Ascending aorta (tissue), 2 donors: ENCODE measurements at places on chromosomes 7 and 10.

GRCh38 chr7:112556633-112557032, 75.8 kb downstream of the LSMEM1 start:
- DNase-seq: no peak

DNA sequence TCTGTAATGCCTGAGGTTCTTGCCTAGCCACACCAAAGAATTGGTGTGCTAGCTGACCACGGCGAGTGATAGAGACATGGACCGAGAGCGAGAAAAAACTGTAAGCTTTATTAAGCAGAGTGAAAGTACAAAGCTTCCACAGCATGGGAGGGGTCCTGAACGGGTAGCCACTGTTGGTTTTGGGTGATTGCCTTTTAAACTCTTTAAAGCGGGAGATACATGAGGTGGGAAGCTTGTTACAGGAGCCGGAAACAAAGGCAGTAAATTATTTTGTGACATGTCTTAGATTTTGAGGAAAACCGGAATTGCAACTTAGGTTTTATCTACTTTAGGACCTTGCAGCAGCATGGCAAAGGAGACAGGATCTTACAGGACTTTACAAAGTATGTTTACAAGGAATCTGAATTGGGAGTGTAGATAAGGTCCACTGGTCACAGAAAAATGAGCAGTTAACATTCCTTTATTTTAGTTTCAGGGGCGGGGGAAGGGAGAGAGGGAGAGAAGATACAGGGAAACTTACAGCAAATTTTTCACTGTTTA, 252.7 kb upstream of the MBL2 start:
- DNase-seq: no peak

DNA sequence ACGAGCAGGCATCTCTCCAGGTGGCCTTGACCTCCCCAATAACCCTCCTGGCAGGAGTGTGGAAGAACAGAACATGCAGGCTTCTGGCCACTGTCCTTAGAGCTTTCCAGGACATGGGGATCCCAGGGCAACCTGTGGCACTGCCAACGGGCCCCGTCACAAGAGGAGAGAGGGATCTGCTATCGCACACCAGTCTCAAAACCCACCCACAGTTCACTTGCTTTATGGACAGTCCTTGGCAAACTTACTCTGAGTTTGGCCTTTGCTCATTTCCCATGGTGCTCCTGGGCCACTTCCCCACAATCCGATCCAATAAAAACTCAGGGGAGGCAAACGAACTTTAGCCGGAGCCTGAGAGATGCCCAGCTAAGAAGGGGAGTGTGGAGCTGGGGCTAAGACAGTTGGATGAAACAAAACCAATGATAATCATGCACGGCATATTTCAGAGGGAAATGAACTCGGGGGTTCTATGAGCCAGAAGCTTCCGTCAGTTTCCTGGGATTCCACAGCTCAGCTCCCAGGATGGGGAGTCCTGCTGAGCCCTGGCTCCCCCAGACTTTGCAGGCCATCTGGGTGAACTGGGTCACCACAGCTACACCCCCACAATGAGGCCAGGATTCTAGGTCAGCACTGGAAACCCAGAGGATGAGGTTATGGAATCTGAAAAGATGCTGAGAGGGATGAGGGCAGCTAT, 158.4 kb downstream of the NEURL1 start:
- DNase-seq: no peak

DNA sequence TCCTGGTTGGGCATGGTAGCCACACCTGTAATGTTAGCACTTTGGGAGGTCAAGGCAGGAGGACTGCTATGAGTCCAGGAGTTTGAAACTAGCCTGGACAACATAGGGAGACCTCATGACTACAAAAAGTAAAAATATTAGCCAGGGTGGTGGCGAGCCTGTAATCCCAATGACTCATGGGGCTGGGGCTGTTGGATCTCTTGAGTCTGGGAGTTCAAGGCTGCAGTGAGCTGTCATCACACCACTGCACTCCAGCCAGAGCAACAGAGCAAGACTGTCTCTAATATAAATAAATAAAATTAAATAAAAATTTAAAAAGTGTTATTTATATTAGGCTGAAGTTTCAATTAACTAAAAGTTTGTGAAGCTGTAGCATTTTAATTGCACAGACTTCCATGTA, 207.3 kb downstream of the NXPH1 start:
- no peak for DNase-seq

- no peak for DNase-seq
These were observed 126.4 kb upstream of the GHITM start for GRCh38 chr10:84012831-84013458.
